ENCODE measurements at places on chromosomes 4 and X. TPM values are rescaled to one million over a fixed set of nuclear protein-coding genes. Genes with fewer than 3 reads are reported as not detected.

- H3K36me3 ChIP-seq = no peaks in the 10 kb centered on the region
- no peaks in the 10 kb centered on the region for H3K4me1 ChIP-seq
- no peak for DNase-seq
These were observed 625.5 kb upstream of the INTU start for GRCh38 chr4:127007305-127007704.

GRCh38 chrX:22397566-22397965, 124.9 kb downstream of the CBLL2 start:
- no peaks in the 10 kb centered on the region for H3K4me1 ChIP-seq
- no peaks in the 10 kb centered on the region for H3K27me3 ChIP-seq
- H3K27ac ChIP-seq = no peak overlapping the region
- no peaks in the 10 kb centered on the region for H3K36me3 ChIP-seq

GRCh38 chr4:7630568-7631287, 196.0 kb upstream of the PSAPL1 start:
- no peaks in the 10 kb centered on the region for H3K27me3 ChIP-seq
- no peaks in the 10 kb centered on the region for H3K4me1 ChIP-seq
- H3K4me3 ChIP-seq = no peak overlapping the region
- H3K36me3 ChIP-seq = no peaks in the 10 kb centered on the region
- peak; percentile 66 for DNase-seq

DDX3X gene
- total RNA-seq = 271 TPM

- H3K4me3 ChIP-seq = no peak overlapping the region
- H3K27me3 ChIP-seq = no peaks in the 10 kb centered on the region
- DNase-seq = no peak
- no peaks in the 10 kb centered on the region for H3K4me1 ChIP-seq
- no peak overlapping the region for H3K27ac ChIP-seq
These were observed 810.9 kb upstream of the TENM3 start for GRCh38 chr4:181432335-181432734.

GRCh38 chr4:172725581-172725980, 443.0 kb upstream of the GALNT7 start:
- H3K4me1 ChIP-seq = no peaks in the 10 kb centered on the region
- no peak overlapping the region for H3K4me3 ChIP-seq
- no peaks in the 10 kb centered on the region for H3K36me3 ChIP-seq
- no peak overlapping the region for H3K27ac ChIP-seq

DNA sequence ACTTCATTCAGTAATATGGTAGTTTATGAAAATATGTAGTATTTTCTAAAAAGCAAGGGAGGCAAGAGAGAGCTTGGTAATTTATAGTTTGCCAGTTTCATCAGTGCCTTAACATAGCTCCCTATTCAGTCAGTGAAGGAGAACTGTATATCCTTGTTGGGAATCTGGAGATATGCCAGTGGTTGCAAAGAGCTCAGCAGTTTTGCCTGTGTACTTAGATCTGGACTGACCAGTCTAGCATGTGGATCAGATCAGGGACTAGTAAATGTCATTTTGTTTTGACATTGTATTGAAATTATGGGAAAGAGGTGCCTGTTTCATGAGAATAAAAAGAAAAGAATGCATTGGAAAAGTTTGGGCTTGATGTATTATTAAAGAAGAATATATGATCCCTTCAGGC, 88.6 kb downstream of the ZIC3 start:
- H3K27ac ChIP-seq = no peak overlapping the region
- no peaks in the 10 kb centered on the region for H3K27me3 ChIP-seq
- H3K36me3 ChIP-seq = no peaks in the 10 kb centered on the region
- H3K4me3 ChIP-seq = no peak overlapping the region
- no peak for DNase-seq

SCML2 gene
- total RNA-seq = 0.31 TPM

GRCh38 chr4:25658357-25658771, 2.7 kb downstream of the SLC34A2 start:
- H3K36me3 ChIP-seq = peaks cover under 1% of the 10 kb centered on the region
- no peaks in the 10 kb centered on the region for H3K27me3 ChIP-seq
- H3K27ac ChIP-seq = peak overlapping the region; percentile 86
- DNase-seq = peak; percentile 58
- H3K4me1 ChIP-seq = peaks cover 4% of the 10 kb centered on the region
- H3K4me3 ChIP-seq = peak overlapping the region; percentile 48

MAGEB2 gene
- not detected for total RNA-seq

DNA sequence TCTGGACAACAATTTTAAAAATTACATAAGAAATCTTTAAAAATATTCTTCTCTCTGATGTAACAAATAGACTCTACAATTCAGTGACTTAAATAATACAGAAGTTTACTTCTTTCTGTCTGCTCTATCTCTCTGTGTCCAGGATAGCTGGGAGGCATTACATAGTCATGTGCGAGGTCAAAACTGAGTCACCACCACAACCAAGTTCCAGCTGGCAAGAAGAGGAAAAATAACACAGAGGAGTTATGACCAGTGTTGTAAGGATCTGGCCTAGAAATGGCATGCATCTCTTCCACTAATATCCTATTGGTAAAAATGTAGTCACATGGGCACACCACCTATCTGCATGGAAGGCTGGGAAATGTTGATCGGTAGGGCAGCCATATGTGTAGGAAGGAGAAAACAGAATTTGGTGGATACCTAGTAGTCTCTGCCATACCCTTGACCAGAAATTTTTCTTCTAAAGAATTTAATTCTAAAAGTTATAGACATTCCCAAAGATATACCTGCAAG, 39.4 kb upstream of the WDFY3 start:
- no peak overlapping the region for H3K27ac ChIP-seq
- H3K4me3 ChIP-seq = no peak overlapping the region
- H3K4me1 ChIP-seq = no peaks in the 10 kb centered on the region

GRCh38 chrX:46374371-46374770, 170.8 kb downstream of the ZNF674 start:
- DNase-seq = no peak
- no peak overlapping the region for H3K4me3 ChIP-seq
- H3K36me3 ChIP-seq = no peaks in the 10 kb centered on the region

DNA sequence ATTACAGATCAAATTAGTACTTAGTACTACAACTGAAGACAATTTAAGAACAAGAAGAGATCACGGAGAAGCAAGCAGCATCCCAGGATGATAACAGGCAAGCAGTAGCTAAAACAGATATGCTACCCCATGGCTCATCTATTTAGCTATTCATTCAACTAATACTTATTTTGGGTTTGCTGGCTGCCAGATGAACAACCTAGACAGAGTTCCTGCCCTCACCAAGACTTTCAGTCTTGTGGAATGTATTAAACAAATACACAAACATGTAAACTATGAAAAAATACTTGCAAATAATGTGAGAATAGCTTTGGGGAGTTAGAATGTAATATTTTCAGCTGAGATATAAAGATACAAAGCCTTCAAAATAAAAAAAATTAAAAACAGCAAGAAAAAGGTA, 2.4 kb upstream of the CORIN start:
- no peaks in the 10 kb centered on the region for H3K27me3 ChIP-seq
- DNase-seq = no peak
- H3K4me1 ChIP-seq = peaks cover 33% of the 10 kb centered on the region

MOSPD2 gene
- total RNA-seq = 30.7 TPM

DNA sequence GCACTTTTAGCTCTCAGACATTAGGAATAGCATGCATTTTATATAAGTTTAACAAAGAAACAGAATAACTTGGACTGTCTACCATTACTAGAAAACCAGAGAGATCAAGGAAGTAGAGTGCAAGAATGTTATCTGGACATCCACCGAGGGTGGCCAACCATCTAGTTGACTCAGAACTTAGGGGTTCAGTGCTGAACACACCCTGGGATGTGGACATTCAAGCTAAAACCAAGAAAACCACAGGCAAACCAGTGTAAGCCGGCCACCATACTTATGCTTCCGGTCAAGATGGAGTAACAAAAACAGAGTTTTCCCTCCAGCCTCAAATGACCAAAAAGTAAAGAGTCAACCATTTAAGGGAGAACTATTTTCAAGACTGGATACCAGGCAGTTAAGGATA, 181.4 kb upstream of the MXRA5 start:
- no peaks in the 10 kb centered on the region for H3K4me1 ChIP-seq
- H3K4me3 ChIP-seq = no peak overlapping the region
- no peak overlapping the region for H3K27ac ChIP-seq

DNA sequence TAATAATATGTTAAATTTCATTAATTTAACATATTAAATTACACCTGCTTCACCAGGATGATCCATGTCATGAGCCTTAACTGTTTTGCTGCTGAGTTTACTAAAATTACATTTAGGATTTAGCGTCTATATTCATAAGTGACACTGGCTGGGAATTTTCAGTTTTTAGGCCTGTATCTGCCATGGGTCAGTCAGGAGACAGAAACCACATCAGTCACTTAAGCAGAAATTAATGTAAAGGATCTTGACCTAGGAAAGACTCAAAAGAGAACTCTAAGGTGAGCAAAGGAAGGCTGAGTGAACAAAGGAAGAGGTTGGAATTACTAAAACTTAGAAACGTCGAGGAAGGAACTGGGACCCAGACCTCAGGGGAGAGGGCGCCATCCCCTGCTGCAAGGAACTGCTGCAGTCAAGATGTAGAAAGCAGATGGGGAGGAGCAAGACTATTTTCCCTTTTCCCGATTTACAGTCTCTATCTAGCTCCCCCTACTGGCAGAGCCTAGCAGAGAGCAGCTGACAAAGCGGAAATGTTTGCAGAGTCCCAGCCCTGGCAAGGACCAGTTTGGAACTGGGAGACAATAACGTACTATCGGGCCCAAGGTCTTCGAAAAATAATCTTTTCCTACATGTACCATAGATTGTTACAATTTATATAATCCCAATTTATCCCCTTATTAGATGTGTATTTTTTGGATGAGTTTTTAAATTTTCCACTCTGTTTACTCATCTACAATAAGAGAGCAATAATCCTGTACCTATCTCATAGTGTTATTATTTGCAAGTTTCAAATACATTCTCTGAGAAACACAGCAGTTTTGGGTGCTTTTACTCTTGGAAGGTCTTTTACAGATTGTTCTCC, 22.6 kb upstream of the RBBP7 start:
- H3K36me3 ChIP-seq = no peaks in the 10 kb centered on the region
- H3K27me3 ChIP-seq = no peaks in the 10 kb centered on the region
- peak; percentile 72 for DNase-seq
- H3K4me1 ChIP-seq = no peaks in the 10 kb centered on the region
- no peak overlapping the region for H3K27ac ChIP-seq
- H3K4me3 ChIP-seq = no peak overlapping the region

MAGEE2 gene
- total RNA-seq = not detected

DNA sequence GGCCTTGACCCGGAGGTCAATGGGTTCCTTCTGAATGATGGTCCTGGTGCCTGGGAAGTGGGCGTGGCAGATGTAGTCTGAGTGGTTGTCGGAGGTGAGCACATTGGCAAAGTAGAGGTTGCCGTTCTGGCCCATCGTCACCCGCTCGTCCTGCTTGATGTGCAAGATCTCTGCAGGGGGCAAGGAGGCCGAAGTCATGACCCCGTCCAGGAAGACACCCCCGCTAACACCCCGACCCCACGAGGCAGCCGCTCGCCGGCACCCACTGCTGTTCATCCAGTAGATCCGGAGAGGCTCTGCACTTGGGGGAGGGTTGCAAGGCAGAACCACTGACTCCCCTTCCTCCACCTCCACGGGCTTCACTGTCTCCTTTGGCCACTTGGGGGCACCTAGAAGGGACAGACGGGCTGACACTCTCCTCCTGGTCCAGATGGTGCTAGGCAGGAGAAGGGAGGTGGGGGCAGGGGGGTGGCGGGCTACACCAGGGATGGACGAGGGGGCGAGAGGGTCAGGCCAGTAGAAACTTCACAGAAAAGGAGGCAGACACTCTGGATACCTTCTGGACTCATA, 15.1 kb downstream of the L1CAM start:
- no peaks in the 10 kb centered on the region for H3K4me1 ChIP-seq
- no peaks in the 10 kb centered on the region for H3K36me3 ChIP-seq
- H3K4me3 ChIP-seq = no peak overlapping the region
- H3K27me3 ChIP-seq = peaks cover 7% of the 10 kb centered on the region

DNA sequence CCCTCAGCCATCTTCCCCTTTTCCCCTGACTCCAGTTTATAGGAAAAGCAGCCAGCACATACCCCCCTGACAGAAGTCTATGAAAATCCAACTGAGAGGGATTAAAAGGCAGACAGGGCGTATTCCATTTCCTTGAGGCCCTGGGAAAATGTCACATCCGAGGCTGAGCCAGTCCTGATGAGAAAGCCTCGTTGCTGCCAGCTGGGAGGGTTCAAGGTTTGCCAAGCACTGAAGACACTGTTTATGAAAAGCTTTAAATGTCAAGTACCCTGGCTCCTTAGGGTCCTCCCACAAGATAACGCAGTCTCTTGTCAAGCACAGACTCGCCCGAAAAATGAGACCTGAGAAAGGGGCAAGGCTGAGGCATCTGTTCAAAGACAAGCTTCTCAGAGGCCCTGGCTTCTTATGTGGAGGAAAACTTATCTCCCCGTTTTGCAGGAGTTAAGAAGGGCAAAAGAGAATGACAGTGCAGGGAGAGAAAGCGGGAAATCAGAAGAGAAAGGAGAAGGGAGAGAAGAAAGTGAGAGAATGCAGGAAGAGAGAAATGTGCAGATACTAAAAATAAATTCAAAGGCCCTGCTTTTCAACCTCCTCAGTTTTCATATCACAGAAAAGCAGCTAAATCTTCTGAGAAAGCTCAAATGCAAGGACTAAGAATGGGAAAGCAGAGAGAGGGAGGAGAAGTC, 44.7 kb downstream of the SCD5 start:
- no peaks in the 10 kb centered on the region for H3K36me3 ChIP-seq
- H3K4me1 ChIP-seq = no peaks in the 10 kb centered on the region
- H3K4me3 ChIP-seq = no peak overlapping the region
- DNase-seq = no peak
- no peaks in the 10 kb centered on the region for H3K27me3 ChIP-seq

ZFX gene
- 57.6 TPM for total RNA-seq
